Ovary (tissue), 10 donors: ENCODE measurements at places on chromosomes 16 and 17. TPM values are rescaled to one million over a fixed set of nuclear protein-coding genes. Genes with fewer than 3 reads are reported as not detected.

DNA sequence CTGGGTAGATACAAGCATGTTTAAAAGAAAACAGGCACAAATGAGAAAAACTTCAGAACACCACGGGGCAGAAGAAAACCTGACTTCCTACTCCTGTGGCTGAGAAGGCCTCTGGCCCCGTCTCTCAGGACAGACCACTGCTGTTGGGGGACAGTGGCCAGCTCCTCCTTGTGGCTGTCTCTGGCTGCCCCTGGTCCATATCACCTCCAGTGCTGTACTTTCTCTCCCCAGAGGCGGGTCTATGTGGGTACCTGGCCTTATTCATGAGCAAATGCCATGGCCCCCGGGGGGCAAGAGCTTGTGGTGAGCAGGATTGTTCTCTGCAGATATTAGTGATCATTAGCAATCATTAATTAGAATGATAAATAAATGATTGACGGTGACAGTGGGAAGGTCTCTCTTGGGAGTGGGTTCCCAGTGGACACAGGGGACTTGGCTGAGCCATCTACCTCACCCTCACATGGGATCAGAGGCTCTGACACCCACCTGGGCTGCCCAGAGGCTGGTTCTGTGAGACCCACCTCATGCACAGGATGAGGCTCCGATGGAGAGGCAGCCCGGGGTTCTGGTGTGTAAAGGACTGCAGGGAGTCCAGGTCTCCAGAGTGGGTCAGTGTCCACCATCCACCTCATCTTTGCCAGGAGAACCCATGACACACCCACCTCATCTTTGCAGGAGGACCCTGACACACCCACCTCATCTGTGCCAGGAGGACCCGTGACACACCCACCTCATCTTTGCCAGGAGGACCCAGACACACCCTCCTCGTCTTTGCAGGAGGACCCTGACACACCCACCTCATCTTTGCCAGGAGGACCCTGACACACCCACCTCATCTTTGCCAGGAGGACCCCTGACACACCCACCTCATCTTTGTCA, 30.6 kb upstream of the CBFA2T3 start:
- peaks cover 8% of the 10 kb centered on the region for H3K4me1 ChIP-seq
- DNase-seq, result no peak
- H3K27ac ChIP-seq, result no peak overlapping the region
- H3K36me3 ChIP-seq, result no peaks in the 10 kb centered on the region

DNA sequence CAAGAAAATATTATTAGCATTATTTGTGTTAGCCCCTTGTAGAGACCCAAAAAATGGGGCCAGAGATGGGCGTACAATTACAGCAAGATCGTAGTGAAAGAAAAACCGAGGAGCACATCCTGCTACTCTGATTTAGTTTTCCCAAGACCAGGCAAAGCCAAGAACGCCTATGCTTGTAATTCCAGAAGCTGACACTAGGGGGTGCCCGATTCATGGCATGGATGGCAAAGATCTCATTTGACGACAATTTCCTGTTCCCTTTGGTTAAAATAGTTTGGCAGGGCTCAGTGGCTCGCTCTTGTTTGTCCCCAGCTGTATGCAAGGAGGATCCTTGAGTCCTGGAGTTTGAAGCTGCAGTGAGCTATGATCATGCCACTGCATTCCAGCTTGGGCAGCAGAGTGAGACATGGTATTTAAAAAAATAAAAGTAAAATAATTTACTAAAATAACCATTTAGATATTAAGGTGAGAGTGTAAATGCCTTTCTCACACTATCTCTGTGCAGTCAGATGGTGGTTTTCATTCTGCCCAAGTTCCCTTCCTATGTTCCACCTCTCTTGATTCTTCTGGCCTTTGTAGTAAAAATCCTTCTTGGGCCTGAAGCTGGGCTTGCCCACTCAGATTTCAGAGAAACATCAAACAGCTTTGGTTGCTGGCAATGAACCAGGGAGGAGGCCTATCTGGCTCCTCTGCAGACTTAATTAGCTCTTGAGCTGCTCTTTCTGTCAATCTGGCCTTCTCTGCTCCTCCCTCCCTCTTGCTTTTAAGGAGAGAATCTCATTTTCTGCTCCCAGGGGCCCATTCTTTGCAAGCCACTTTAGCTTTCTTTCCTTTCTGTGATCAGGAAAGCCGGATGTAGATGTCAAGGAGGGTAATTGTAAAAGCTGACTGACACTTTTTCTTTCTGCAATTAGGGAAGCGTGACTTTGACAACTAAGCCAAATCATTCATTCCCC, 31.2 kb downstream of the TMEM238L start:
- no peaks in the 10 kb centered on the region for H3K36me3 ChIP-seq
- H3K27ac ChIP-seq, result no peak overlapping the region
- H3K27me3 ChIP-seq, result no peaks in the 10 kb centered on the region
- H3K4me1 ChIP-seq, result no peaks in the 10 kb centered on the region
- DNase-seq, result no peak
- no peak overlapping the region for H3K4me3 ChIP-seq

- no peak overlapping the region for H3K4me3 ChIP-seq
- peaks cover 12% of the 10 kb centered on the region for H3K4me1 ChIP-seq
- no peak for DNase-seq
- no peaks in the 10 kb centered on the region for H3K36me3 ChIP-seq
- H3K27ac ChIP-seq, result no peak overlapping the region
- H3K27me3 ChIP-seq, result peaks cover 4% of the 10 kb centered on the region
Observed at GRCh38 chr16:89921131-89921701, 1.9 kb upstream of the TUBB3 start.

- H3K36me3 ChIP-seq, result no peaks in the 10 kb centered on the region
- no peak overlapping the region for H3K4me3 ChIP-seq
- H3K27me3 ChIP-seq, result no peaks in the 10 kb centered on the region
- peaks cover 11% of the 10 kb centered on the region for H3K4me1 ChIP-seq
Observed at GRCh38 chr17:40617678-40618240, 29.9 kb downstream of the SMARCE1 start.

DNA sequence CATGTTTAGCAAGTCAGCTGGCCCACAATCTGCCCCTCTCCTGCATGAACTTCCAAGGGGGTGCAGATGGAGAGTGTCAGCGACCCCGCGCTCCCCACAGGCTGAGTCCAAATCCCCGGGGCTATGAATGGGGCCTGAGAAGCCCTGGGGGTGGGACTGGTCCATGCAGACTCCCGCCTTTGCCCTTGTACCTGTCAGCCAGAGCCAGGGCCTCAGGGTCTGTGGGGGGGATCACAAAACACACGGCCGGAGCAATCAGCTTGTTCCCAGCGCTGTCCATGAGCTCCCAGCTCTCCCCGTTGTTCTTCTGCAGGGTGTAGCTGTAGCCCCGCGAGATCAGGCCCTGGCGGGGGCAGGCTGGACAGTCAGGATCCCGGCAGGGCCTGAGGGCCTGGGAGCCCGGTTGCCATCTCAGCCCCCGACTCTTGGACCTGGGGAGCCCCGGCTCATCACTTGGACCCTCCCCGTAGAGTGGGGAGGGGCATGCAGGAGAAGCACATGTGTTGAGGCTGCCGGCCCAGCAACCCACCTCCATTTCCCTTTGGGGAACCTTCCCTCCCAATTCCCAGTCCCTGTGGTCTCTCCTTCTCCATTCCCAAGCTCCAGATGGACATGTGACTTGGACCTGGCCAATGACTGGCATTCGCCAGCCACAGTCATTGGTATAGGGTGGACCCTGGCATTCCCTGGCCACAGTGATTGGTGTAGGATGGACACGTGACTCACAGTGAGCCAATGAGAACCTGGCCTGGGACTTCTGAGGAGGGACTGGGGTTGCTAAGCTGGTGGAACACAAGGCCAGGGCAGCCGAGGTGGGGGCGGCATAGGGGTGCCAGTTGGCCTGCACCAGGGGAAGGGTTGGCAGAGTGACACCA, 42.4 kb downstream of the PPL start:
- H3K27ac ChIP-seq, result no peak overlapping the region
- peaks cover 12% of the 10 kb centered on the region for H3K4me1 ChIP-seq
- H3K36me3 ChIP-seq, result no peaks in the 10 kb centered on the region
- no peak for DNase-seq
- H3K4me3 ChIP-seq, result no peak overlapping the region
- H3K27me3 ChIP-seq, result no peaks in the 10 kb centered on the region

- no peaks in the 10 kb centered on the region for H3K4me1 ChIP-seq
- H3K27me3 ChIP-seq, result no peaks in the 10 kb centered on the region
- H3K27ac ChIP-seq, result no peak overlapping the region
- H3K36me3 ChIP-seq, result no peaks in the 10 kb centered on the region
Observed at GRCh38 chr16:74717367-74717766, 16.7 kb upstream of the MLKL start.

DNA sequence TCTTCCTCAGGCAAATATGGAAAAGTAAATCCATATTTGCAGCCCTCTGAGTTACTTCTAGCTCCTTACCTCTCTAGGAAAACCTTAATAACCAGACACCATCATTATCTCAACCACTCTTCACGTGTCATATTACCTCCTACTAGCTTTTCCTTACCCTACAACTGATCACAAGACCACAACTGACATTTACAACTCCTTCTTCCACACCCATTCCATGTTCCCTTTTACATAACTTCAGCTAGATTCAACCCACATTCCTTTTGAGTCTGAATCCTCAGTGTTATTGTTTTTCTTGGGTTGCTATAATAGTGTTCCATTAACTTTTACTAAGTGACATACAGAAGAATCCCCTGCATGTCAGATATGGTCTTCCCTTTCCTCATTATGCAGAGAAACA, 4.7 kb upstream of the OR1E2 start:
- H3K4me3 ChIP-seq, result no peak overlapping the region
- no peak for DNase-seq
- no peaks in the 10 kb centered on the region for H3K27me3 ChIP-seq
- H3K36me3 ChIP-seq, result no peaks in the 10 kb centered on the region

GRCh38 chr17:69967910-69968411, 107.1 kb upstream of the KCNJ16 start:
- H3K36me3 ChIP-seq, result no peaks in the 10 kb centered on the region
- H3K27me3 ChIP-seq, result no peaks in the 10 kb centered on the region
- H3K27ac ChIP-seq, result no peak overlapping the region
- no peak for DNase-seq

DNA sequence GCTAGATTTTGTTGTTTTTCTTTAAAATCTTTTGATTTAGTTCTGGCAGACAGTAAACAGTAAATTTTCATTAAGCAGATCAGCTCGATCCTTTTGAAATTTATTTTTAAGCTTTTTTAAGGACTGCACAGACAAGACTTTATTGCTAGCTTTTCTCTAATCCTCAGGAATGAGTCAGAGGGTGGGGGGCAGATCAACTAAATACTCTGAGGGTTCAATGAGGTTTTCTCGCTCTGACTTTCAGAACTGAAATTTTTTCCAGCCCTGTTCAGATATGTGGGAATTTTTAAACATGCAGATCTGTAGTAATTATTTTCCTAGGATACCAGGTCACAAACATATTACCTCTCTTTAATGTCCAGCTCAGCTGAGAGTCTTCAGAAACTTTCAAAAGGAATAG, 977.2 kb downstream of the CDH11 start:
- H3K4me3 ChIP-seq, result no peak overlapping the region
- H3K36me3 ChIP-seq, result no peaks in the 10 kb centered on the region
- no peak overlapping the region for H3K27ac ChIP-seq
- no peak for DNase-seq
- no peaks in the 10 kb centered on the region for H3K4me1 ChIP-seq

DNA sequence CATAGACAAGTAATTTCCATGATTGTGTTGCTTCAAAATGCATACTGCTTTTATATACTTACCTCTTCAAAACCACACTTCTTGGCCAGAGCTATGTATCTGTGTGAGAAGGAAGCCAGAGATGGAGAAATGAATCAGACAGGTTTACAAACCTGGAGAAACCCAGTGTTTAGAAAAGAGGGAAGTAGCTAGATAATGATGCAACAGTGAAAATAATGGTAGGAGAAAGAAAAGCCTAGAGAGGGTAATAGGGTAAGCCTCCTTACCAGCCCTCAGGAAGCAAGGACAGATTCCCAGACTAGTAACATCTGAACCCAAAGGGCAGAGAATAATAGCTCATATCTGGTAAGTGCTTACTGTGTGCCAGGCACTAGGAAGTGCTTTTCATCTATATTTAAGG, 250.3 kb upstream of the CDH11 start:
- no peak for DNase-seq
- H3K27ac ChIP-seq, result no peak overlapping the region
- no peaks in the 10 kb centered on the region for H3K27me3 ChIP-seq

DNA sequence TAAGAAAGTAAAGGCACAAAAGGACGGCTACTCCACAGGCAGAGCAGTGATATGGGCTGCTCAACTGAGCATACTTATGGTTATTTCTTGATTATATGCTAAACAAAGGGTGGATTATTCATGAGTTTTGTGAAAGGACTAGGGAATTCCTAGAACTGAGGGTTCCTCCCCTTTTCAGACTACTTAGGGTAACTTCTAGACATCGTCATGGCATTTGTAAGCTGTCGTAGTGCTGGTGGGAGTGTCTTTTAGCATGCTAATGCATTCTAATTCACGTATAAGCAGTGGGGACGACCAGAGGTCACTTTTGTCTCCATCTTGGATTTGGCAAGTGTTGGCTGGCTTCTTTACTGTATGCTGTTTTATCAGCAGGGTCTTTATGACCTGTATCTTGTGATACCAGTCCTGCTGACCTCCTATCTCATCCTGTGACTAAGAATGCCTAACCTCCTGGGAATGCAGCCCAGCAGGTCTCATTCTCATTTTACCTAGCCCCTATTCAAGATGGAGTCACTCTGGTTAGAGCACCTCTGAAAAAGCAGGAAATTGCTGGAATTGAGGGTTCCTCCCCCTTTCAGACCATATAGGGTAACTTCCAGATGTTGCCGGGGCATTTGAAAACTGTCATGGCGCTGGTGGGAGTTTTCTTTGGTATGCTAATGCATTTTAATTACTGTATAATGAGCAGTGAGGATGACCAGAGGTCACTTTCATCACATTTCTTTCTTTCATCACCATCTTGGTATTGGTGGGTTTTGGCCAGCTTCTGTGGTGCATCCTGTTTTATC, 388.5 kb downstream of the XYLT1 start:
- H3K4me1 ChIP-seq, result no peaks in the 10 kb centered on the region
- no peaks in the 10 kb centered on the region for H3K36me3 ChIP-seq
- H3K27me3 ChIP-seq, result no peaks in the 10 kb centered on the region
- H3K4me3 ChIP-seq, result no peak overlapping the region

Gene HP
- total RNA-seq, result 19.3 TPM

Gene RAP1GAP2
- 13.5 TPM for total RNA-seq

Gene CASKIN1
- 0.69 TPM for total RNA-seq

Gene KIF18B
- total RNA-seq, result not detected

Gene ARHGDIG
- 0.77 TPM for total RNA-seq

Gene TP53TG3C
- total RNA-seq, result not detected

Gene HAS3
- total RNA-seq, result 2.4 TPM
